ENCODE measurements at places on chromosomes 2 and 18.

DNA sequence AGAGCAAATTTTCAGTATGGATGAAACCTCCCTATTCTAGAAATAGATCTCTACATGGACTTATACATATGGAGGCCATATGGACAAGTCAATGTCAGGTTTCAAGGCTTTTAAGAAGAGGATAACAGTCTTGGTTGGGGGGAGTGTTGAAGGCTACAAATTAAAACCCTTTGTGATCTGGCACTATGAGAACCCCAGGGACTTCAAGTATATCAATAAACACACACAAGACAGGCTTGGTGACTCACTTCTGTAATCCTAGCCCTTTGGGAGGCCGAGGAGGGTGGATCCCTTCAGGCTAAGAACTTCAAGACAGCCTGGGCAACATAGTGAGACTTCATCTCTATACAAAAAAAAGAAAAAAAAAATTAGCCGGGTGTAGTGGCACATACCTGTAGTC lies 127.2 kb upstream of the SP5 start:
- DNase-seq = peak; percentile 34

- no peak for DNase-seq
Measured at GRCh38 chr2:173195100-173195499, 119.5 kb downstream of the MAP3K20 start.

GRCh38 chr2:3466482-3466863 lies 52.9 kb downstream of the ADI1 start:
- no peak for DNase-seq

DNA sequence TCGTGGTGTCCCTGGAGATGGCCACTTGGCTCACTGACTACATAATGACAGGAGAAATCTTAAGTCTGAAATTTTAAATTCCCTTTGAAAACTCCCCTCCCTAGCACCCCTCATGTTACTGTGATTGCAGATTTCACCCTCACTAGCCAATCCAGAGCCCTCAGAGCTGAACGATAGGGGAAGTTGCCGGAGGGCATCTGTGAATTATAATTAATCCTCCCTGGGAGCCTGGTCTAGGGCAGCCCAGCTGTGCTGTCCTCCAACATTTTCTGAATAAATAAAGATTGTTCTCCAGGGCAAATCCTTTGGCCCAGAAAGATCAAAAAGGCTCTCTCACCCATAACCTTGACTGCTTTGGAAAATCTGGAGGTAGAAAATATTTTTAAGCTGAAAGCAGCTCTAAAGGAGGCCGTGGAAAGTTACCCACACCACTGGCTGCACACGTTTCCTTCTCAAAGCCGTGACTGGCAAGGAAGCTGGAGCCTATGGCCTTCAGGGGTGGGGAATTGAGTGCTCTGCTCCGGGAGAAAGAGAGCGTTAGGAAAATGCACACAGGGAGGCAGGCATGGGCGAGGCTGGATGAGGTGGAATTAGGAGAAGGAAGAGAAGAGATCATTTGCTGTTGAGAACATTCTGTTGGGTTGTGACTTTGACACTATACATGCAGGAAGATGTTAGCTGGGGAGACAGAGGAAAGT lies 68.9 kb upstream of the CNGA3 start:
- no peak for DNase-seq

- no peak for DNase-seq
Measured at GRCh38 chr2:152330235-152330866, 4.6 kb upstream of the FMNL2 start.

DNA sequence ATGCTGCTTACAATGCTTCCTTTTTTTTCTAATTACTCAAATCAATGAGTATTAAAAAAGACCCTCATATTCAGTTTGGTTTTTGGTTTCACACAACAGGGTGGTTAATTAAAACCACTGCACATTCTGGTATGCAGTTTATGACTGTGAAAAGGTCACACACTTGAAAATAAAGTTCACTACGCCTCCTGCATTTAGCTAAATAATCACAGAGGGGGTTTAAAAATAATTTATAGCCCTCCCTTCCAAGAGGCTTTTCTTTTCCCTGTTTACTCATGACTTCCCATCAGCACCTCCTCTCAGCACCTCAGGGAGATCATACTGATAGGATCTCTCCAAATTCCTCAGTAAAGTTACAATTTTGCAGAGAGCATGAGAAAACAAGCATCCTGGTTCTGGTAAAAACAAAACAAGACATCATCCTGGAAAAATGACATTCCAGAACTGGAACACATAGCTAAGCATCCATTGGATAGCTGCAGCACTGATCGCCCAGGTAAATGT lies 129.5 kb upstream of the TMEM200C start:
- DNase-seq = peak; percentile 16

DNA sequence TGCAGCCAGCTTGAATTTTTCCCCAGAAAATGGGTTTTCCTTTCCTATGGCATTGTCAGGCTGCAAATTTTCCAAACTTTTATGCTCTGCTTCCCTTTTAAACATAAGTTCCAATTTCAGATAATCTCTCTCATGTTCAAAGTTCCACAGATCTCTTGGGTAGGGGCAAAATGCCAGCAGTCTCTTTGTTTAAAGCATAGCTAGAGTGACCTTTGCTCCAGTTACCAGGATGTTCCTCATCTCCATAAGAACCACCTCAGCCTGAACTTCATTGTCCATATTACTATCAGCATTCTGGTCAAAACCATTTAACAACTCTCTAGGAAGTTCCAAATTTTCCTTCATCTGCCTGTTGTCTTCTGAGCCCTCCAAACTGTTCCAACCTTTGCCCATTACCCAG lies 68.3 kb downstream of the SGPP2 start:
- DNase-seq = no peak

DNA sequence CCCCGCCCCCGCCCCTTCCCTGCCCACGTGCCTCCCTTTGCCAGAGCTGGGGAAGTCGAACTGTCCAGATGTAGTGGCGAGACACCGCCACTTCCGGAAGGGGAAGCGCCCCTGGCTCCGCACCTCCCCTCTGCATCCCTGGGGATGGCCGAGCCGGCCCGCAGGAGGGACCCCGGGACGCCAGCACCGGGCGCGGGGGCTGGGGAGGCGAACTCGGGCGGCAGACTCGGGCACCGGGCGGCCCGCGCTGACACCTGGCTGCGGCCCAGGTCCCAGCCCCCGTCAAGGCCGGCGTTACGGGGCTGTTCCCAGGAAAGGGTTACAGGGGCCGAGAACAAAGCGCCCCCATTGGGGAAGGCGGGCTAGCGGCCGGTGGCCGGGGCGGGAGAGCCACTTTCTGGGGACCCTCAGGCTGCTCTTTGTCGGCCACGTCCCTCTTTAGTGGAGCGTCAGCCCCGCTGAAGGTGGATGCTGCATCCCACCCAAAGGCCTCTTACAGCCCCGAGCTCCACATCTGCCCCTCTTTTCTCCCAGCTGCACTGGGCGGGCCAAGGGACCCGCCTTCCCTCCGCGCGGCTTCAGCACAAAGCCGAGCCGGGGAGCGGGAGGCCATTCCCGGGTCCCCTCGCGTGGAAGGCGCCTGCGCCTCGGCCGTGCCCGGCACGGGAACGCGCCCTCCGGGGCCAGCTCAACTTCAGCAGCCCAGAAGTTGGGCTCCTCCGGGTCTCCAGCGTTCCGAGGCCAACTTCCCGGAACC lies 1.3 kb downstream of the SDC1 start:
- peak; percentile 60 for DNase-seq

DNA sequence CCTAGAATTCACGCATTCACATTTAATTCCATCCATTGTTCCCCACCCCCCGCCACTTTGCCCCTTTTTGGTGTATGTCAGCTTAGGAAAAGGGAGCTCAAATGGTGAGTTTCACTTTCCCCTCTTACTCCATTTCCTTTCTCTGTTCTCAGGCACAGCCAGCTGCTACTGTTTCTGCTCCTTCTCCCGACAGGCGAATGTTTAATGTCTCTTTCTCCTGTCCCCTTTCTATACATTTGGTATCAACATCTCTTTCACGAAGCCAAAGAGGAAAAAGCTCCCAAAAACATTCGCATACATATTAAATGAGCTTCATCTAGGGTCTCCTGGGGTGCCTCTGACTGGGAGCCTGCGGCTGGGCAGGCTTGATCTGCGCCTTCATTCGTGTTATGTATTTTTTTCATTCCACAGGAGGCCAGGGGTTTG lies 124.2 kb upstream of the SATB2 start:
- DNase-seq = peak; percentile 8

- DNase-seq = peak; percentile 84
Measured at GRCh38 chr2:233288663-233289062, 19.0 kb upstream of the SAG start.

DNA sequence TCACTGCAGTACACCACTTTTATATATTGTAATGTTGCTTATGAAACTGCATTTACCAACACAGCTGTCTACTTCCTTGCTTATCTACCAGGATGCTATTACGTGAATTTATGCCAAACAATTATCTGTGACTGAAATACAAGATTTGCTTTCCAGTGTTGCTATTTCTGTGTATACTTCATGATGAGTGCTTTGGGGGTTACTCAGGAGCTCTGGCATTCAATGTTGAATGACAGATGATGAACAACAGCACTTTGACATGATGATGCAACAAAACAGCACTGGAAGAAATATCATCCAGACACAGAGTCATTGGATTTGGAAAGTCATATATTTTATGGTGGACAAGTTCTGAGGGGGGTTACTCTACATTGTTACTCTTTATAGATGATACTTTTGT lies 125.8 kb downstream of the NETO1 start:
- peak; percentile 1 for DNase-seq

GRCh38 chr2:179263446-179264367 lies 925 bp downstream of the SESTD1 start:
- DNase-seq = peak; percentile 44

GRCh38 chr2:119598596-119599263 lies 54.5 kb downstream of the CFAP221 start:
- peak; percentile 49 for DNase-seq

GRCh38 chr2:36329251-36329650 lies 26.3 kb upstream of the CRIM1 start:
- DNase-seq = peak; percentile 58

DNA sequence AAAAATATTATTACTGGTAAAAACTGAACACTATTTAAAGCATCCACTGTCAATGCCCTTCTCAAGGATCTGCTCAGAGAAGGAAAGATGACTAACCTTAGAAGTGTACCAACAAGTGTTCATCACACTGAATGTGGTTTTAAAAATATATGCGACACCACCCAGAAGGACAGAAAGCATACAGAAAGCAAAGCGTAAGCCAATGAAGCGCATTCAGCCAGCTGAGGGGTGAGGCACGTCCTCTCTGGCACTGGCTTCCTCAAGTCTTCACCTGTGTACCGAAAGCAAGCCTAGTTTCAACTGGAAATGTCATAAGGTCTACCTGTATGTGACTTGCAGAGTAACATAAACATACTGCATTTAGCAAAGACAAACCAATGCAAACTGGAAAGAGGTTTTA lies 88.8 kb downstream of the PSMG2 start:
- DNase-seq = no peak

- no peak for DNase-seq
Measured at GRCh38 chr18:68564961-68565360, 149.9 kb downstream of the TMX3 start.

- peak; percentile 27 for DNase-seq
Measured at GRCh38 chr2:48901416-48901815, 145.9 kb upstream of the LHCGR start.

GRCh38 chr2:187890690-187891089 lies 336.5 kb upstream of the TFPI start:
- peak; percentile 11 for DNase-seq

DNA sequence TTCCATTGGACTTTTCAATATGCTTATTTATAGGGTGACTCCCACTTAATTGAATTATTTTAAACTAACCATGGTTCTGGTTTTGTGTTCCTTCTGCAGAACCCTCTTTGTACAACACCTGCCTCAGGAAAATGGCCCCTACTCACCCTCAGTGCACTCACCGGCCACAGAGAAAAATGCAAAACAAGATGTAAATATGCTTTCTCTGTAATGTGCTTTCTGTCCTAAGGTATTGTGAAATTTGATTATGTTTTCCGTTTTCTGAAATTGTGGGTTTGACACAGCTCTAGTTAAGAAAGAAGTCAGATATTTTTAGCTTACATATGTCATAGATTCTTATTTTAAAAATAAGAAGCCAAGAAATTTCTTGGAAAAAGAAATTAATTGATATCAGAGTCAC lies 357.7 kb upstream of the SMIM21 start:
- DNase-seq = no peak

GRCh38 chr18:44771956-44772917 lies 91.5 kb downstream of the SETBP1 start:
- peak; percentile 15 for DNase-seq

GRCh38 chr2:114609801-114610200 lies 167.4 kb downstream of the DPP10 start:
- DNase-seq = no peak

DNA sequence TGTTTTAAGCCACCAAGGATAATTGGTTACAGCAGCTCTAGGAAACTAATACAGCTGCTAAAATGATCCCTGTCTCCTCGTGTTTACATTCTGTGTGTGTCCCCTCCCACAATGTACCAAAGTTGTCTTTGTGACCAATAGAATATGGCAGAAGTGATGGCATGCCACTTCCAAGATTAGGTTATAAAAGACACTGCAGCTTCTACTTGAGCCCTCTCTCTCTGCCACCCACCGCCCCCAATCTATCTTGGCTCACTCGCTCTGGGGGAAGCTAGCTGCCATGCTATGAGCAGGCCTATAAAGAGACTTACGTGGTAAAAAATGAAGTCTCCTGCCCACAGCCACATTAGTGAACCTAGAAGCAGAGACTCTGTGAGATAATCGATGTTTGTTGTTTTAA lies 3.5 kb upstream of the IL1F10 start:
- DNase-seq = no peak

DNA sequence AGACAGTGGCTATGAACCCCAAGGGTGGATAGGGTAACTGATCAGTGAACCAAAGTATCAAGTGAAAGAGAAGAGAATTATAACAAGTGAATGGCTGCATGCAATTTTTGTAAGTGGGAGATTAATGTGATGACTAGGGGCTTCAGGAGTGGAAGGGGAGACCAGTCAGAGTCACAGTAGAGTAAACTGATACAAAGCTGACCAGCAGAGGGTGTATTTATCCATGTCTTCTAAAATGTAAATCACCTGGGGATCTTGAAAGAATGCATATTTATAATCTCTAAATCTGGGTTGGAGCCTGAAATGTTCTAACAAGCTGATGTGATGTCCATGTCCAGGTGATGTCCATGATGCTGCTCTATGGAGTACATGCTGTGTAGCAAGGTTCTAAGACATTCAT lies 1351.3 kb upstream of the CHAC2 start:
- no peak for DNase-seq

- DNase-seq = no peak
Measured at GRCh38 chr18:70428439-70428838, 139.6 kb downstream of the SOCS6 start.

DNA sequence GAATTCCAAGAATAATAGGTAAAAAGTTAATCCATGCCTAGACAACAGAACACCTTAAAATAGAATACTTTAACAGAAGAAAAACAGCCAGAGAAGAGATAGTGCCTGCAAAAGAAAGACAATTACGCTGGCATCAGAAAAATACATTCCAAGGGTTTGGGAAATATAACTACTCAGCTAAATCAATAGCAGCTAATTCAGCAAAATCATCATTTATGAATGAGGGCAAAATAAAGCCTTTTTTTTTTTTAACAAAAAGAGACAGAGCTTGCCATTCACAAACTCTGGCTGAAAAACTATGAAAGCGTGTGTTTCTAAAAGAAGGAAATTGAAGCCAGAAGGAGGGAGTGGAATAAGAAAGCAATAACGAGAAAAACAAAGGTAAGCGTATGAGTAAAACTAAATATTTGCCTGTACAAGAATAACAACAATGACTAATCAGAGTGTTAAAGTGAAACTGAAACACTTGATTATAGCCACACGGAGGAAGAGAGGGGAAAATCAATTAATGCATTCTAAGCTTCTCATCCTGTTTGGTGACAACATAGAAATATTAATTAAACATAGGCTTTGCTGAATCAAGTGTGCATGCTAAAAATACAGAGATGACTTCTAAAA lies 90.2 kb downstream of the EHD3 start:
- peak; percentile 36 for DNase-seq
